ENCODE measurements at places on chromosomes 7 and 10.
A peak's percentile ranks its signal among the peaks of the same experiment; 100 is the strongest.

DNA sequence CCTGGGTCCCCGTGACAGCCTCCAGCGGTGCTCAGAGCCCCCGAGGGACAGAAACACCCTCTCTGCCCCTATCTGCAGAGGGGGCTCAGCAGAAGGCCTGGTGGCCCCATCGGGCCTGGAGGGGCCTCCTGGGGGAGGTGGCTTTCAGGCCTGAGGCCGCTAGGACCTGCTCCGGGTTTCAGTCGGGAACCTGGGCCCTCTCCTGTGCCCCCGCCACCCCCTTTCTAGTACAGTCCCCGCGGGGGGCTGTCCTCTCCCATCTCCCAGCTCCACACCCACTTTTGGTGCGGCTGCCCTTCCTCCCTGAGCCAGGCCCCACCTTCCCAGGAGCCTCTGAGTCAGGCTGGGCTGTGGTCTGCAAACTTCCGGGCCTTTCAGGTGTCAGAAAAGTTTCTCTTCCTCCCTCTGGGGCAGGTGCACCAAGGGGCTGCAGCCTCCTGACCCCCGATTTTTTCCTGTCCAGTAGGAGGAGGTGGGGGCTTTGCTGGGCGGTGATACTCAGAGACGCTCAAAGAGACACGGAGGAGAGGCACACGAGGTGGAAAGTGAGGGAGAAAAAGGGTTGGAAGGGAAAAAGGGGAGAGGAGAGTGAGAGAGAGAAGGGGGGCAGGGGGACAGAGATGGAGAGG, 692 bp downstream of the CARD11 start:
- DNase-seq = no peak

DNA sequence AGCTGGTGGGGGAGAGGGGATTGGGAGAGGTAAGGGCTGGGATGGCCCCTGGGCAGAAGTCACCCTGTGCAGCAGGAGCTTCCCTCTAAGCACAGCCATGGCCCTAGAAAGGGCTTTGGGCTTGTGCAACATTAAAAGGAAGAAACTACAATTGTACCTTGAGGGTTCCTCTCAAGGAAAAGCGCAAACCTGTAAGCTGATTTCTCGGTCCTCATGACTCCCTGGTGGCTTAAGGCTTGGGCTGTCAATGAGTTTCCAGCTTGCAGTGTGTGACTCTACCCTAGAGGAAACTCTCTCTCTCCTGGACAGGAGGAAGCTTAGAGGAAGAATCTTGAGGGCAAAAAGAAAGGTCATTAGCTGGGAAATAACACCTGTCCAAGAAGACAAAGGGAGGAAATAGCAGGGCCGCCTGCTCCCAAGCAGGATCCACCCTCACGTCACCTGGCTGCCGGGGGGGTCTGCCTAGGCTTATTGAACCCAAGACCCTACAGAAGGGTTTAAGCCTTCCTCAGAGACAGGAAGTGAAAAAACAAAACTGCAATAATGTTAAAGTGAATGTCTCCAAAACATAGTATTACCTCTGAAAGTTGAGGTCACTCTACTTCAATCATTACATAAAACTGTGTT, 112.5 kb downstream of the WDR11 start:
- no peak for DNase-seq

GRCh38 chr7:2792856-2793487, 51.1 kb downstream of the GNA12 start:
- DNase-seq = no peak

DNA sequence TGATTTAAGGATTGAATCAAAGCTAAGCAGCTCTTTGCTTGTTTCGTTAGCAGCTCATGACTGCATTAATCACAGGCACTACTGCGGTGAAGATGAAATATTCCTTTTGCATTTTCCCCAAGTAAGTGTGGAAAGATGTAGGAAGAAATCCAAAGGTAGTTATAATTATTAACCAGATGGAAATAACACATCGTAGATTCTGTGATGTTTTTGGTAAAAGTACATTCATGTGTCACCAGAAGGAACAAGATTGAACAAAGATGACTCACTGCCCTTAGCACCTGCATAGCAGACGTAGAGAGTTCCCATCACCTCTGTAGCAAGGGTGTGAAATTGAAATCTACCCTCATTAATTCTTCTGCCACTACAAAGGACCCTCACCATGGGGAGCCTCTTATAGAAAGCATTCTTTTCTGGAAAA, 37.1 kb downstream of the SMURF1 start:
- DNase-seq = no peak

GRCh38 chr10:69869291-69869961, 67.7 kb downstream of the COL13A1 start:
- DNase-seq = no peak

GRCh38 chr10:75542906-75543305, 111.5 kb downstream of the LRMDA start:
- DNase-seq = no peak

DNA sequence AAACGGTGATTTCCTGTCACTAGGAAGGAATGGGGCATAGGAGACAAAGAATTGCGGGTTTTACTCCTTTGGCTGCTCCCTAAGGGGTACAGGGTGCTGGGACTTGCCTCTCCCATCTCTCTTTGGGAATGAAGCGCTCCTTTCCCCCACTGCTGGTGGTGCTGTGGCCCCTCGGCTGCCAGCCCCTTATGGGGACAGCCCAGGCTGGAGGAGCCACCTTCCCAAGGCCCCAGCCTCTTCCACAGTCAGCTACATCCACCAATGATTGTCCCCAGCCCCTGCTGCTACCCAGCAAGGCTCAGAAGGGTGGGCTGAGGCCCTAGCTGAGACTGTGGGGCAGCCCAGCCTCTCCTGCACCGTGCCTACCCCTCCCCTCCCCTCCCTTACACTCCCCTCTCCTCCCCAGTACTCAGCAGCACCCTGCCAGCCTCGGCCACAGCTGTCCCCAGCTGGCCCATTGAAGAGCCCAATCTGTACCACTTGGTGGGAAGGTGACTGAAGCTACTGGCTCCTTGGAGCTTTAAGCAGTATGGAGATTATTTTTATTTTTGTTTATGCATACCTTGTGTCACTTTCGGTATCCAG, 19.0 kb downstream of the PRKAG2 start:
- no peak for DNase-seq

GRCh38 chr7:139697056-139697455, 80.7 kb downstream of the HIPK2 start:
- no peak for DNase-seq

- DNase-seq = no peak
These were observed 132.9 kb downstream of the BICC1 start for GRCh38 chr10:58645416-58646146.

DNA sequence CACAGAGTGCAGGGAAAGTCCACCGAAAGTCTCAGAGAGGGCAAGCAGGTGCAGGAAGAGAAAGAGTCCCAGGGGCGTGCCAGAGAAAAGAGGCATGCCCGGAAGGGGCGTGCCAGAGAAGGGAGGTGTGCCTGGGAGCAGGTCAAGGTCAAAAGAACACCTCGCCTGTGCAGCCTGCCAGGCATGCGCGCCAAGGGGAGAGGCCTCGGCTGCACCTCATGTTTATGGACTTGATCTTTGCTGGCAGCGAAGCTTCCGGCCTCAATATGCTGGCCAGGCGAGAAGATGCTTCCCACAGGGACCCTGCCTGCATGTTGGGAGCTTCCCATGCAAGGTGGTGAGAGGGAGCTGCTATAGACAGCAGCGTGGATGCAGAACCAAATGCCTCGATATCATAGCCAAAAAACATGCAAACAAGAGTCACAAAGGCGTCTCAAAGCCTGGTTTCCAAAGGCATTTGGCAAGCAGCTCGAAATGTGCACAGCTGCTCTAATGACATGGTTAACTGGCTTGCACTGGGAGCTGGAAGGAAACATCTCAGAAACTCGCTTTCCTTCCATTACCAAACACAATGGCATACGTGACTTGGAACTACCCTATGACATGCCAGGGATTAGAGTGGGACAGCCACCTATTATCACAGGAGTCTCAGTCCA, 192.5 kb upstream of the PPP2R2D start:
- no peak for DNase-seq

DNA sequence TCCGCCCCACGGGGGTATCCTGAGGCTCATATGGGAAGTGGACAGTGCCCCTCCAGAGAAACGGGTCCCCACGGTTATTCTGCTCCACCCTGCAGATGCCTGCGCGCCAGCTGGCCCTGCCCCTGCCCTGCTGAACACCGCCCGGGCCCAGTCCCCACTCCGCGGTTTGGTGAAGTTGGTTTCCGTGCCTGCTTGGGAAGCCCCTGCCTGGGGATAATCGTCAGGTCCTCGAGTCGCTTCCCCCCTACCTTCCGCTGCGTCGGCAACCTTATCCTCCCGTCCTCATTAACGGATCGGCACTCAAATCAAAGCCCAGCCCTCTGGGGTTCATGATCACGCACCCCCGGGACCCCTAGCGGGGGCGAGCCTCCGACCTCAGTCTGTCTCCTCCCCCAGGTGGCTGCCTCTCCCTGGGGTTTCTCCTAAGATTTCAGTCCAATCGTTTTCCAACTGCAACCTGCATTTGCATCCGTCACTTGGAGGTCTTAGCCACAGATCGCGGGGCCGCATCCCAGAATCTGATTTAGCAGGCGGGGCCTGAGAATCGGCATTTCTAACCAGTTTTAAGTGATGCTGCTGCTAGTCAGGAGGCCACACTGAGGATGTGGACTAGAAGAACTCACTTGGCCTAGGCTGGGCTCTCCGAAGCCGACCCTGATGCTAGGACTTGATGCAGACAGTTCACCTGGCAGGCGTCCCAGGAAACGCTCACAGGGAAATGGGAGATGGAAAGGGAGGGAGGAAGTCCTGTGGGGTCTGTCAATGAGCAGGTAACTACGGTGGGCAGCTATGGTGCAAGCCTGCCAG, 27.6 kb downstream of the WDR86 start:
- DNase-seq = peak; percentile 63

DNA sequence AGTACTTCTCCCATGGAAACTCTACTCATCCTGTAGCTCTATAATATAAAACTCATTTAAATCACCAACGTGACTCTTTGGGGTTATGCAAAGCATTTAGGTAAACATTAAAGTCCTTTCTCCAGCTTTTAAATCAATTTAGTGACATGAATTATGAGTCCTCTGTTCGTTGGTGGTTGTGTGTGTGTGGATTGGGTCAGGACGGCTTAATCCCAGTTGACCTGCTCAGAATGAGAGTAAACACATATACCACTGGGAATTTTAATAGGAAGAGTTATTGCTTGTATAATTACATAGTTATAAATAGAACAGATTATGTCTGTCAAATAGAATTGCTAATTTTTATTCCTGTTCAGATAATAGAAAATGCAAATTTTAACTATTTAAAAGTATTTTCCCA, 30.7 kb upstream of the ADCY1 start:
- no peak for DNase-seq

DNA sequence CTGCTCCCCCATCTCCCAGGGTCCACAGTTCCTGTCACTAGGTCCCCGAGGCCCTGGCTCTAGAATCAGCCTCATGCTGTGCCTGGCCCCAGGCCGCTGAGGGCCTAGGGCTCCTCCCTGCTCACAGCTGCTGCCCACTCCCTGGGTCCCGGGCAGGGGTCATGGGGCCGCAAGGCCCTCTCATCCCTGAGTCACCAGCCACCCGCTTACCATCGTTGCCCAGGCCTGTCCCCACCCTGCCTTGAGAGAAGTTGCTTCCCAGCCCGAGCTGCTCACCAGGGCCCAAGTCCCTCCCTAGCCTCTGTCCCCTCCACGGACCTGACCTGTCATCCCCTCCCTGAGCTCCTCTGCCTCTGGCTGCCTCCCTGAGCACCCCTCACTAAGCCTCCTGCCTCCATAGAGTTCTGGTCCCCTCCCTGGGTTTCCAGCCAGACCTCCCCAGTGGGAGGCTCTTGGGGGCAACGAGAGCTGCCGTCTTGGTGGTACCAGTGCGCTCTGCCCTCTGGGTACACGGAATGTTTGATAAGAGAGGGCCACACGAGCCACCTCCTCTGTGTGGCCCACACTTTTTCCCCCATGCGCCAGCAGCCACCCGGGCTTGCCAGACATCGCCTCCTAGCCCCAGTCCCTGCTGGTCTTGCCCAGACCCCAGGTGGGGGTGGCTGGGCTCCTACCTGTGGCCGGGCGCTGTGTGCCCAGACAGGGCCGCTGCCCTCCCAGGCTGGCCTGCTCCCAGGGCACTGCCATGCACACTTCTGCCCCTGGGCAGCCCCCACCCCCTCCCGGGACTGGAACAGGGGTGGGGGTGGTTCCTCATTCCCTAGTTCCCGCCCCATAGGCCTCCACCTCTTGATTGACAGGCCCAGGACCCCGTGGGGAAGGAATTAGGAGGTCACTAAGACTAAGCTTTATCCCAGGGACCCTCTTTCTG, 21.3 kb downstream of the MLXIPL start:
- DNase-seq = no peak

DNA sequence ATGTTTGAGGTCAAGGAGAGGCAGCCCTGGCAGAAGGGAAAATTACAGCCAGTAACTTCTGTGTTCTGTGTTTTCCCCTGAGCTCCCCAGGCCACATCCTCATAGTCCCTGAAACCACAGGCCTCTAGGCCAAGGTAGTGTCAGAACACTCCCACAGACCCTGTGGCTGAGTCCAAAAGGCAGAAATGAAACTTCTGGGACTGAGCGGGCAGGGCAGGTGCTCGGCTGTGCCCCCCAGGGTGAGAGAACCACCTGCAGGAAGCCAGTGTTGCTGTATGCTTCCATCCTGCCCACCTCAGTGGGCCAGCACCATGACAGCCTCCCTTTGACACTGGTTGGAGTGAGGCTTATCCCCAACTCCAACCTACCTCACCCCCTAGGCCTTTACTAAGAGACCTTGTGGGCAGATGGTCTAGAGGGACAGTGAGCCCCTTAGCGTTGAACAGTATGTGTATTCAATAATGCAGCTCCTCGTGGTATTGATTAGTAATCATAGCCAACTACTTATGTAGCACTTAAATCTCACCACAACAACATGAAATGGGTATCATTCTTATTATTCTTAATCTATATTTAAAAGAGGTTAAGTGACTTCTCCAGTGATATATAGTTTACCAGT, 30.3 kb downstream of the PIK3CG start:
- DNase-seq = no peak

DNA sequence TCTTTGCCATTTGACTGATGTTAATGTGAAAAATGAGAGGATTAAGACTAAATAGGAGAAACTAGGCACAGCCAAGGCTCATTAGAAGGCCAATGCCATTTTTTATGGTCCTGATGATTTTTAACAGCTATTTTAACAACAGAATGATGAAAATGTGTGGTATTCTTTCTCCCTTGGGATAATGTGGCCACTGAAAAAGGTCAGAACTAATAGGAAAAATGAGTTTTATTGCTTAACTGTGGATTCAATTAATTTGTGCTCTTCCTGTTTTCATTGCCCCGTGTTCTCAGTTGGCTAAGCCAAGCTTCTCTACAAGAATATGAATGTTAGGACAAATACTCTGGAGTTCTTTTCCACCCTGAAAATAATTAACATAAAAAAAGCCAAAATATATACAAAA, 56.6 kb downstream of the BMPER start:
- no peak for DNase-seq

DNA sequence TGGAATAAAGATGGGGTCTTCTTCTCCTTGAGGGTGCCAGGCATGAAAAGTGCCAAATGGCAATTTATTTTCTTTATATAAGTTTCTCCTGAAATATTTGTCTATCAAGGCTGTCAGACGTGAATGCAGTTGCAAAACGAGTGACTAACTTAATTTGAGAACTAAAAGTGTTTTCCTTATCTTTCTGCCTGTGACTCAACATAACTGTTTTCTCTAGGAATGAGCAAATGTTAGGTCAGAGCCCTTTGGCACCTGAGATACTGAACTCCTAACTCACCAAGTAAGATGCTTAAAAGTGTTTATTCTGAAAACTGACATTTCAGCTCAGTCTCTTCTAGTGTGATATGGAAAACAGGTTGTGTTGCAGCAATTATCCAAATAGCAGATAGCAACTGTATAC, 197.0 kb downstream of the STK31 start:
- DNase-seq = no peak

- DNase-seq = no peak
These were observed 19.7 kb upstream of the GOT1 start for GRCh38 chr10:99450156-99450555.
